ENCODE measurements at places on chromosomes 1 and 21.
A peak's percentile ranks its signal among the peaks of the same experiment; 100 is the strongest.

DNA sequence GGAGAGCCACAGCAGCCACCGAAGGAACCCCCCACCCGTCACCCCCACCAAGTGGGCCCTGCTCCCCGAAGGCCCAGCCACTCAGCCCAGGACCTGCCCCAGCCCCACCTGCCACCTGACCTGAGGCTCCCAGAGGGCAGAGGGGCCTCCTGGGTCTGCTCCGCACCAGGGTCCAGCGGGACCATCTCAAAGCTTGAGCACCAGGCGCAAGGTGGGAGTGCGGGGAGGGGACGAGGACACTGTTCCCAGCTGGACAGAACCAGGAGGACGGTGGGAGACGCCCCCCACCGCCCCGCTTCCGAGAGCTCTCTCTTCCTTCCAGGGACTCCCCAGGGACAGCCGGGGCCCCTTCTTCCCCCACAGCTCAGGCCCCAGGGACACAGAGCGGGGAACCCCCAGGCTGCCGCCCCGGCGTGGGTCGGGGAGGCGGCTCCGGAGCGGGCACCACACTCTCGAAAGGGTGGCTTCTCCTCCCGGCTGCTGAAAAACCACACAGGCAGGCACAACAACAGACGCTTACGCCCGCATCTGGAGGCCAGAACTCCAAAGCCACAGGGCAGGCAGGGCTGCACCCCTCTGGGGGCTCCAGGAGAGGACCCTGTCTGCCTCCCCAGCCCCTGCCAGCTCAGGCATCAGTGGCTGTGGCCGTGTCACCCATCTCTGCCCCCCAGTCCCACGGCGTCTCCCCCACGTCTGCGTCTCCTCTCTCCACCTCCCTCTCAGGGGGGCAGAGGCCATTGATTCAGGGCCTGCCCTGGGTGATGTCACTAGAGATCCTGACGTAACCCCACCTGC lies 1.9 kb upstream of the TTLL10 start:
- DNase-seq, result no peak

- DNase-seq, result no peak
Observed at GRCh38 chr1:227940791-227941241, 6.9 kb downstream of the WNT9A start.

GRCh38 chr21:41170442-41170841 lies 2.5 kb downstream of the BACE2 start:
- no peak for DNase-seq

DNA sequence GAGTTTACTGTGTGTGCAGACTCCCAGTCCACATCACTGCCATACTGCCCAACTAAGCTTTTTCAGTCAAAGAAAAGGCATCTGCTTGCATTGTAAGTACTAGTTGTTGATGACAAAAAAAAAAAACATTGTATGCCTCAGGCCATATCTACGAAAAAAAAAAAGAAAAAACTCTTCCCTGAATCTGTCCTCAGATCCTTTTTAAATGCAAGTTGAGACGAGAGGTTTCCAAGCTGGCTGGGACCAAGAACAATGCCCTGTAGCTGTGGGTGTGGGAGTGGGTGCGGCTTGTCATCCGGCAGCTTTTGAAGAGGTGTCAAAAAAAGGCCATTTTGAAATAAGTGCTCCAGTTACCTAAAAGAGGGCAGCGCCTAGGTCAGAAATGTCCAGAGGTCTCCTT lies 29.2 kb upstream of the HHAT start:
- DNase-seq, result no peak

DNA sequence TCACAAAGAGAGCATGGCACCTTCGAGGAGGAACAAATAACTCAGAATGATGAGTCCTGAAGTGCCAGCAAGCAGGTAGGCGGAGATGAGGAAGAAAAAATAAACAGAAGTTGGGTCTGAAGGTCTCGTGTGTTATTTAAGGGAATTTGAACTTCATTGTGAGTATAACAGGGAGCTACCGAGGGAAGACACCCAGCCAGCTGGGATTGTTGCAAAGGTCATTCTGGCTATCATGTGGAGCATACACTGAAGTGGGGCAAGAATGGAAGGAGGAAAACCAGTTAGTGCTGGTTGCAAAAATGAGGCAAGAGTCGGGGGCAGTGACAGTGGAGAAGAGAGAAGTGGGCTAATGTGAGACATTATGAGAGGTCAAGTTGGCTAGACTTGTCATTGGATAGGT lies 53.6 kb upstream of the RAP1A start:
- no peak for DNase-seq

- DNase-seq, result no peak
Observed at GRCh38 chr1:82392946-82393345, 592.2 kb downstream of the ADGRL2 start.

GRCh38 chr1:207025146-207025880 lies 7.2 kb downstream of the C1orf116 start:
- DNase-seq, result no peak

DNA sequence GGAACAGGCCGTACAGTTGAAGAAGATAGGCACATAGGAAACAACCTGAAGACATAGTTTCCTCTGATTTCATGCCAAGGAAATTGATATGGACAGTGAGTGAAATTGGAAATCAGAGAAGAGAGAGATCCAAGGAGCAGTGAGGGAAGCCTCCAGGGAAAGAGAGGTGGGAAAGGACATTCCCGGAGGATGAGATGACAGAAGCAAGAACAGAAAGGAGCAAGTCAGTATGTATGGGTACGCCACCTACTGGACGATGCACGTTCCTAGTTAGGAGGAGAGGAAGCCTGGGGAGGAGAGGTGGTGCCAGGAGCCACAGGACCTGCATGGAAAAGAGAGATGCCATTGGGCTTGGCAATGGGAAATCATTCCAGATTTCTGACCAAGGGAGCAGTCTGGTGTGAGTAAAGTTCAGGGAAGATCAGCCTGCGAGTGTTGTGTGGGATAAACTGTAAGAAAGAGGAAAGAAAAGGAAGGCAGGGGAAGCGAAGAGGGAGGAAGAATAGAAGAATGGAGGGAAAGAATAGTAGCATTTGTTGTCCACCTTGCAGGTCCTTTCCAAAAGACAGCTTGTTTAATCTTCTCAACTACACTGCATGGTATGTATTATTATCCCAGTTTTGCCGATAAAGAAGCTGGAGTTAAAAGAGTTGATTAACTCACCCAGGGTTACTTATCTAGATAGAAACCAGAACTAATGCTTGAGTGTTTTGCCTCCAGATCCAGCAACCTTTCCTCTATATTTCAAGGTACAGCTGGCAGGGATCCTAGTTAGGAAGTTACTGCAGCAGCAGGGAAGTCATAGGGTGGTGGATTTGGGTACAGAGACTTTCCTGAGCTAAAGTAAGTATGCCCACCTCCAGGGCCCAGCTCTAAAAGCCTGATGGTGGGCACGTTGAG lies 27.4 kb downstream of the C1orf116 start:
- peak; percentile 25 for DNase-seq

- no peak for DNase-seq
Observed at GRCh38 chr1:38272515-38272914, 225.9 kb upstream of the POU3F1 start.

DNA sequence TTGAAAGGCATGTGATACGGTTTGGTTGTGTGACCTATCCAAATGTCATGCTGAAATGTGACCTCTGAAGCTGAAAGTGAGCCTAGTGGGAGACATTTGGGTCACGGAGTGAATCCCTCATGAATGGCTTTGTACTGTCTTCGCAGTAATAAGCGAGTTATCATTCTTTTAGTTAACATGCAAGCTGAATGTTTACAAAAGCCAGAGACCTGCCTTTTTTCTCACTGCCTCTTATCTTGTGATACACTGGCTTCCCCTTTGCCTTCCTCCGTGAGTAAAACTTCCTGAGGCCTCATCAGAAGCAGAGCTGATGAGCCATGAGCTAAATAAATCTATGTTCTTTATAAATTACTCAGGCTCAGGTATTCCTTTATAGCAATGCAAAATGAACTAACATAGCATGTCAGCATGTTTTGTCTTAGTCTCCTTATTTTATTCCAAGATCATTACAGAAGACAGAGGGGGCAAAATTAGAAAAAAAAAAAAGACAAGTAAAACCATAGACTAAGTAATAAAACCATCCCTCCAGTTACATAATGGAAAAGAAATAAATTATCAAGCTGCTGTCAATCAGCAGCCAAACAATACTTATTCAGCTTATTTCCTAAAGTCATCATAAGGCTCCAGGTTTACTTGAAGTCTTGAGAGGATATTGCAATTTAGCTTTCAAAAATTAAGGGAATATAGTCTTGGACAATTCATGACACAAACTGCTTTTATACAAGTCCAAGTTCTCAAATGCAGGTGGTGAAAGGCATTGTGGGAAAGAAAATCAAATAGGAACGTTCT lies 12.1 kb downstream of the RGS18 start:
- DNase-seq, result no peak

DNA sequence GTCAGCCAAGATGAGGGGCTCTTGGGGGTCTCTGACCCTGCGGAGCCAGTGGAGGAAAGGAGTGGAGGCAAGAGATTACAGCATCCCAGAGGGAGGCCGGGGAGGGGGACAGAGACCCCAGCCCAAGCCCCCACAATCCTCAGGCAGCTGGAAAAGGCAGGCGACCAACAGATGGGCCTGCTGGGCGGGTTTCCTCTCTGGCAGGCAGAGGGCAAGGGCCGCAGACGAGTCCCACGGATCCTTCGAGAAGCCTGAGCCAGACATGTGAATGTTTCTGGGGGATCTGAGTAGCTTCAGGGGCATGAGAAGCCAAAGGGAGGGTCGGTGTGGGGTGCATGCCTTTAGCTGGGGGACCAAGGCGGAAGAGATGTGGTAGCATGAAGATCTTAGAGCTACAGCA lies 2.1 kb upstream of the PLEKHA6 start:
- DNase-seq, result no peak

- no peak for DNase-seq
Observed at GRCh38 chr1:162272419-162272818, 104.2 kb downstream of the SPATA46 start.

- no peak for DNase-seq
Observed at GRCh38 chr1:245583575-245584330, 429.0 kb downstream of the KIF26B start.

GRCh38 chr1:3024019-3024418 lies 2.8 kb downstream of the ACTRT2 start:
- DNase-seq, result no peak

DNA sequence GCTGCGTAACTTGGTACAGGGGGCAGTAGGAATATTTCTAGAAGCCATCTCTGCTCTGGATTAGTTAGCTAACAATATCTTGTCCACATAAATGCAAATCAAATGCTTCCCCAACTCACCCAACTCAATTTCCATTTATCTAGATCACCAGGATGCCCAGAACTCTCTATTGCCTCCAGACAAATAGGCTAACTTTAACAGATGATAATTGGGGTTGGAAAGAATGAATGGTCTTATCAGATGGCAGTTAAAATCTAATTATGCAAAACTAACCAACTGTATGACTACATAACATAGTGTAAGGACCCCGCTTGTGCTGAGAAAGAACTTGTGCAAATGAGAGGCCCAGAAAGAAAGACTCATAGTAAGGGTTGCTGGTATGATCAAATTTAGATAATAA lies 1024.8 kb downstream of the PLA2G4A start:
- DNase-seq, result no peak

DNA sequence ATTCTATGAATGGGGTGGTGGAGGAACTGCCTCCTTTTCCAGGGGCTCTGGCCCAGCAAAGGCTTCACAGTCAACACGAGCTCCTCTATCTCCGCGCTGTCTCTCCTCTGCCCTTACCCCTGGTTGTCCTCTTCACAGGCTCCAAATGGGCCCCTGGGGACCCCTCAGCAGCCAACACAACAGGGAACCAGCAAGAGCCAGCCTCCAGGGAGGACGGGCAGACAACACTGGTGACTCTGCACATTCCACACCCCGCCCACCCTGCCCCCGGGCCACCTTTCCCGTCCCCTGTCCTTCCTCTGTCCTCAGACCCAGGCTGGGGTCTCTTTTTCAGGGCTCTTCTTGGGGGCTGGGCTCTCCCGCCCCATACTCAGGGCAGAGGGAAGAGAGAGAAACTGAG lies 17.5 kb upstream of the ETV3 start:
- DNase-seq, result no peak

DNA sequence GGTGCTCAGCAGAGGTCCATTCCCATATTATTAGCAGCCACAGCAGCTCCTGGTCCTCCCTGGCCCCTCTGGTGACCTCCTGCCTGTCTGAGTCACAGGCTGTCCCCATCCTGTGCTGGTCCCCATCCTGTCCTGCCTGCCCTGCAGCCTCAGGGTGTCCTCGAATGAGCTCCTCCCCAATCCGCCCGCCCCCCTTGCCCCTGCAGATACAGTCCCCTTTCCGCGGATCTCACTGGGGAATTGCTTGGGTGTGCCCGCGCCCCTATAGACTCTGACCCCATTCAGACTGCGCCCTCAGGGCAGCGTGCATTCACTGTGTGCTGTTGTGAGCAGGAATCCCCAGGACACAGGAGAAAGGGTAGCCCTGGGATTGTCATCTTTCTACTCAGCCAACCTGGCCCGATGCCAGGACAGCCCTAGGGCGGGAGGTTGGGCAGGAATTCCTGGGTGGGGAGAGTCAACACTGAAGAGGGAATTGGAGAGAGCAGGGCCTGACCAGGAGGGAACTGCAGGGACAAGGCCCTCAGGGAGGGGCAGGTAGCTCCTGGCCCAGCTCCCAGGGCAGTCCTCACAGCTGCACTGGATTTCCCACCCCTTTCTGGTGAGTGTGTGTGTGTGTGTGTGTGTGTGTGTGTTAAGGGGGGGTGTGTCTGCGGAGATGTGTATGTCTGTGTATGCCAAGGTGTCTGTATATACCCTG lies 1.1 kb upstream of the GUCA2A start:
- DNase-seq, result no peak

- no peak for DNase-seq
Observed at GRCh38 chr1:100718581-100718980, 961 bp upstream of the VCAM1 start.

- no peak for DNase-seq
Observed at GRCh38 chr1:154404511-154404931, 622 bp upstream of the IL6R start.

- no peak for DNase-seq
Observed at GRCh38 chr1:157521056-157521455, 31.3 kb downstream of the FCRL5 start.

GRCh38 chr1:51901151-51901550 lies 22.6 kb upstream of the NRDC start:
- DNase-seq, result no peak

DNA sequence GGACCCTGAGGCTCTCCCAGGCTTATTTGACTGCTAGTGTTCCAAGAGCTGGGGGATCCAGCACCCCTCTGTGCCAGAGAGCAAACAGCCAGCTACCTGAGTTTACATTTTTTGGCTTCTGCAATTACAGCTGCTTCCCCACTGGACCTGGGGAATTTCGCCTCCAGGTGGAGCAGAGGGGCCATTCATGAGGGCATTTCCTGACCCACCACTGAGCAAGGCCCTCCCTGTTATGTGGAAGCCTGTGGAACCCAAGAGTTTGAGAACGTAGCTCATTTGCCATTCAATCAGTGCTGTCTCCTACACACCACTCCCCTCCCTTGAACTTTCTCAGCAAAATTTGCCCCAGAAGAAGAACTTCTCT lies 42.7 kb upstream of the TMEM51 start:
- DNase-seq, result no peak

- DNase-seq, result no peak
Observed at GRCh38 chr21:34968414-34969333, 80.4 kb downstream of the RUNX1 start.

GRCh38 chr1:169427081-169427641 lies at the start of gene CCDC181:
CCDC181 (minus strand) TSS chr1:169427474; CDS start chr1:169424927, 2,547 bp downstream.
- DNase-seq, result peak; percentile 34
